ENCODE measurements at places on chromosomes 5 and 9. TPM values are rescaled to one million over a fixed set of nuclear protein-coding genes. Genes with fewer than 3 reads are reported as not detected.

The AGXT2 gene
- not detected for total RNA-seq

The CPLANE1 gene
- 10.3 TPM for total RNA-seq

The ADCY2 gene
- not detected for total RNA-seq

The WWC1 gene
- 0.82 TPM for total RNA-seq
